Tibial nerve (tissue), 4 donors: ENCODE measurements at places on chromosomes 13 and 19. TPM values are rescaled to one million over a fixed set of nuclear protein-coding genes. Genes with fewer than 3 reads are reported as not detected.

DNA sequence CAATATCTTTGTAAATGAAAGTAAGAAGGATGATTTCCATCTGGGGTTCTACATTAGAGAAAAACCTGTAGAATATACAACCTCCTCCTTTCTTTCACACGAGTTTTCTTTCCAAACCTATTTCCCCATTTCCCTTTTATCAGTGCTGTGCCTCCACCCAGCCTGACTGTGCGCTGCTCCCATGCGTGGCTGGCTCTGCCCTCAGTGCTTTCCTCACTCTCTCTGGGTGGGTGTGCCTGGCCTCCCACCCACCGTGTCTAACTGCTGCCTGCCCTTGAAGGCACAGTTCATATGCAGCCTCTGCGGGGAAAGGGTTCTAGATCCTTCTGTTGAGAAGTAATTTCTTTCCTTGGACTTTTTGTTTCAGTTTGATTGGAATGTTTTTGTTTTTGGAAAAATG lies 70.7 kb downstream of the PCCA start:
- no peak for DNase-seq

DNA sequence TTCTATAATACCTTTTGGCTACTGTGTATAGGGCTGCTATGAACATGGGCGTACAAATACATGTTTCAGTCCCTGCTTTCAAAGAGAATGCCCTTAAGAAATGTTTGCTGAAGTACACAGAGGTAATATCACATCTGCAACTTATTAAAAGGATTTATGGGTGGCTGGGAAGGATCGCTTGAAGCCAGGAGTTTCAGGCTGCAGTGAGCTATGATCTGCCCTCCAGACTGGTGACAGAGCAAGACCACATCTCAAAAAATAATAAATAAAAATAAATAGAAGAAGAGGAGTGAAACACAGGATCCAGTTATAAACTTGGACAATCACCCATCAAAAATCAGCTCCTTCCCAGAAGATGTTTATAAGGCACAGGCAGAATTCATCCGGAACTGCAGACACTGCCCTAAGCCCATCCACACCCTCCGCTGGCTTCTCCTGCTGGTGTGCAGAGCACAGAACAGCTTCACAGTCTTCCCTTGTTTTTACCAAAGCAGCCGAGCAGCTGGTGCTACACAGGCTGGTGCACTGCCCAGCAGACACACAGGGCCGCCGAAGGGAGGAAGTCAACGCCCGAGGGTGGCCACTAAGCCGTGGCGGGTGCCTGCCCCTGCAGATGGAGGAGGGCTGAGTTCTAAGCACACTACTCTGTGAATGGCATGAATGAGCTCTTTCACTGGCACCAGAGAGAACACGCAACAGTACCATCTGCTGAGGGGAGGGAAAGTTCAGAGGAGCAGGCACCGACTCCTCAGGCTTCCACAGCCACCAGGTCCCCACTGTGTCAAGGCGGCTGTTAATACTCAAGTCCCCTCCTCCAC lies 44.0 kb downstream of the BRD4 start:
- DNase-seq, result no peak

GRCh38 chr13:85197431-85197830 lies 601.8 kb downstream of the SLITRK6 start:
- DNase-seq, result no peak

Gene LRRC4B
- 2.0 TPM for total RNA-seq

DNA sequence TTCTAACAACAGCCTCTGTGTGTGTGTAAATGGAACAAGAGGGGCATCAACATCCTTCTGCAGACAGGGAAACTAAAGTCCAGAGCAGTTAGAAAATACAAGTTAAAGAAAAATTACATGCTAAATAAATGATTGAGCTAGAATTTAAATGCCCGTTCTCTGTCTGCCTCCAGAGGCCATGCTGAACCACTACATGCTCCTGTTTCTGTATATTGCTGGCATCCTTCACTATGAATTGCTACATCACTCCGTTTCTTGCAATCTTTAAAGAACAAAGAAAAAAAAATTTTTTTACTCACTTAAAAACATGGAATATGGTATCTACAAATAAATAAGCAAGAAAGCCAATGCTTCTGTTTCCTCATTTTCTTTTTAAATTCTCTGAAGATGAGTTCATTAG lies 47.9 kb downstream of the DCT start:
- DNase-seq, result no peak

Gene EHD2
- total RNA-seq, result 196 TPM

Gene TBXA2R
- total RNA-seq, result 11.4 TPM
